ENCODE measurements at places on chromosomes 13 and 19.

DNA sequence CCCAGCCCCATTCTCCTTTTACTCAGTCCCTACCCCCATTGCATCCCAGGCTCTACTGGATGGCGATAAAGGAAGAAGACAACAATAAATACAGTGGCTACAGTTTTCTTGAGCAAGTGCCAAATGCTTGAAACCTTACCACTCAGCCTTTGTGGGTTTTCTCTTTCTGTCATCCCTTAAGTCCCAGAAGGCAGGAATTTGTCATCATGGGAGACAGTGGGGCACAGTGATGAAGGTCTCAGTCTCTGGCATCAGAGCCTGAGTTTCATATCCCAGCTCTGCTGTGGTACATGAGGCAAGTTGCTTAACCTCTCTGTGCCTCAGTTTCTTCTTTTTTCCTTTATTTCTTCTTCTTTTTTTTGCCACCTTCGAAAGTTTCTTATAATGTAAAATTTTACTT, 5.1 kb upstream of the COMP start:
- DNase-seq = no peak

- DNase-seq = no peak
These were observed 24.3 kb downstream of the ERCC5 start for GRCh38 chr13:102869948-102870676.

- no peak for DNase-seq
These were observed 5.9 kb downstream of the HCN2 start for GRCh38 chr19:595326-596262.

DNA sequence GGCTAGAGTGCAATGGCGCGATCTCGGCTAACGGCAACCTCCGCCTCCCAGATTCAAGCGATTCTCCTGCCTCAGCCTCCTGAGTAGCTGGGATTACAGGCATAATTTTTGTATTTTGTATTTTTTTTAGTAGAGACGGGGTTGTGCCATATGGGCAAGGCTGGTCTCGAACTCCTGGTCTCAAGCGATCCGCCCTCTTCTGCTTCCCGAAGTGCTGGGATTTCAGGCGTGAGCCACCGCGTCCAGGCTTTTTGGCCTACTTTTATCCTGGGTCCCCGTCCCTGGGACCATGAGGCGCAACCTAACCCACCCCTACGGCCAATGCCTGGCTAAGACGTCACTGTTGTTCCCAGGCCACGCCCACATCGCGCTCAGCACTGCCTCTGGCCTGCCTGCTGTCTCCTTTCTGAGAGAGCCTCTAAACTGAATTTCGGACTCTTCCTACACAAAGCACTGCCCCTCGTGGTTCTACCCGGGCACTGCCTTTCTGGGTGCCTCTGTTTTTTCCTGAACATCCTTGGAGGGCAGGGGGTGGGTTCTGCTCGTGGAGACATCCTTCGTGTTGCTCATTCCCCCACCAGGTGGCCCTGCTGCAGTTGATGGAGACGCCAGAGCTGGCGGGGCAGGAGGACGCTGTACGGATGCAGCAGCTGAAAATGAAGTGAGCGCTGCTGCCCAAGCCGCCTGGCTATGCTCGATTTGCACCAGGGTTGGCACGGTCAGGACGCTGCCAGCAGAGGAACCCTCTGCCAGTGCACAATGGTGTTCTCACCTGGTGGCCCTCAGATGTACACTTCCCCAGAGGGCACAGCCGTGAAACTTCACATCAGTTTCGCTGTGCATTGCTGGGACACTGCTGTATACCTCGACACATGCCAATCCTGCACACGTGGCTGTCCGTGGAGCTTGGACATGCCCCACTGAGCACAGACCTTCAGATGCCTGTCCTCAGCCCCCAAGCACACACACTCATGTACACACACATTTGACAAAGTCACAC, 2.0 kb downstream of the REX1BD start:
- DNase-seq = peak; percentile 35

GRCh38 chr19:30255791-30256495, 116.2 kb upstream of the ZNF536 start:
- no peak for DNase-seq

DNA sequence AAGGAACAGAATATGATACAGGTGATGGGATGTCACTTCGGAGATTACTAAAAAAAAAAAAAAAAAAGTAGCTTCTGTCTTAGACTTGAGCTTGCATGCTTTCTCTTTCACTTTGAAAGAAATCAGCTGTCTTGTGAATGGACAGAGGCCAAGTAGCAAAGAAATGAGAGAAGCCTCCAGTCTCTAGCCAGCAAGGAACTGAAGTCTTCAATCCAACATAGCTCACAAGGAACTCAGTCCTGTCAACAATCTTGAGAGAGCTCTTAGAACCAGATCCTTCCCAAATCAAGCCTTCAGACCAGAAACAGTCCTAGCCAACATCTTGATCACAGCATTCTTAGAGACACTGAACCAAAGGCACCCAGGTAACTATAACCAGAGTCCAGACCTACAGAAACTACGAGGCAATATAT, 7.7 kb downstream of the N4BP2L2 start:
- no peak for DNase-seq

- DNase-seq = no peak
These were observed 442.4 kb upstream of the SGCG start for GRCh38 chr13:22738357-22738756.

GRCh38 chr19:2043251-2043641, 7.8 kb downstream of the MKNK2 start:
- DNase-seq = no peak

- no peak for DNase-seq
These were observed 198.3 kb downstream of the KCNRG start for GRCh38 chr13:50213526-50213925.

GRCh38 chr19:48946463-48947257, 8.0 kb upstream of the BAX start:
- DNase-seq = no peak

GRCh38 chr19:52115526-52116053, 20.0 kb upstream of the ZNF841 start:
- no peak for DNase-seq

DNA sequence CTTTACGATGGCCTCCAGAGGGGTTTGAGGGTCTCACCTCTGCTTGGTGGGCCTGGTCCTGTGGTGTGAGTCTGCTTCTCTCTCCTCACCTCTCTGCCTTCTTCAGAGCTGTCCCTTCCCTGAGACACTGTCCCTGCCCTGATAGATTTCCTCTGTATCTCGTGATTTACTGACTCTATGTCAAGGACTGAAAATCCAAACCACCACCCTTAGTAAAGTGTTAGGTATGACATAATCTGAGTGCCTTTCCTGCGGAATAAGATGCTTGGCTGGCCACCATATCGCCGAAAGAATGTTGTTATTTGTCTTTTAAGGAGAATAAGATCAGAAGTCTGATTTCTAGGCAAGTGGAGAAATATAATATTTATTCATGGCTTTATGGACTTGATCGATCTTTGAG, 7.2 kb downstream of the SLC25A15 start:
- DNase-seq = no peak

- DNase-seq = no peak
These were observed 5.7 kb upstream of the FBXO27 start for GRCh38 chr19:39038098-39038497.

GRCh38 chr19:19113040-19113626, 25.1 kb downstream of the TMEM161A start:
- no peak for DNase-seq

- no peak for DNase-seq
These were observed 17.3 kb downstream of the C13orf46 start for GRCh38 chr13:113956571-113956970.

- DNase-seq = no peak
These were observed 2859.0 kb upstream of the PCDH20 start for GRCh38 chr13:64274481-64275217.

DNA sequence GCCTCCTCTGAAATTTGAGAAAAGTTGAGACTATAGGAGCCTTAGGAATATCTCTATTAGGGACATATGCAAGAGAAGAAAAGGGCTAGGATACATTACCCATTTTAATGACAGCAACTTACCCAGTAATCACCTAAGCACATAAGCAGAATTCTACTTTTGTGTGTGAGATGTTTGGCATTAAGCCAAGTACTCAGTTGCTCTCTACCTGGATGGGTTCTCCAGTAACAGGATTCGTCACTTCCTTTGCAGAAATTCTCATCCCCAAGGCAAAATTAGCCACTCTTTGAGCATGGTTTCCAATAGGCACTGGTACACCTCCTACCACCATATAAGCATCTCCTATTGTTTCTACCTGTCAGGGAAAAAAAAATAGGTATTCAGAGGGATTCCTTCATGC, 95.1 kb downstream of the C13orf42 start:
- no peak for DNase-seq

DNA sequence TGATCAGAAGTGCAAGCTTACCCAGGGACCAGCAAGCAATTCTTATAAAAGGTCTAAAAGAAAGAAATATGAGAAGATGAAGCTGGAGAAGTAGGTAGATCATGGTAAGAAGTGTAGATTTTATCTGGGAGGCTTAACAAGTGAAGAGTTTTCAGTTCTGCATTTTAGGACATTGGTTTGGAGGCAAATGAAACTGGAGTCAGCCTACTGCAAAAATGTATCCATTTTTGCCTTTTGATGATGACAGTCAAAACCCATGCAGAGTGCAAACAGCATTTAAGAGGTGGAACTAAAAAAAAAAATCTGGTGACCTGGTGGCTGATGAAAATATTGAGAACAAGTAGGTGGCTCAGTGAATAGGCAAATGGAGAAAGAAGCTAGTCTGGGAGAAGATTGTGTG, 216.9 kb downstream of the DNAJC15 start:
- DNase-seq = no peak

DNA sequence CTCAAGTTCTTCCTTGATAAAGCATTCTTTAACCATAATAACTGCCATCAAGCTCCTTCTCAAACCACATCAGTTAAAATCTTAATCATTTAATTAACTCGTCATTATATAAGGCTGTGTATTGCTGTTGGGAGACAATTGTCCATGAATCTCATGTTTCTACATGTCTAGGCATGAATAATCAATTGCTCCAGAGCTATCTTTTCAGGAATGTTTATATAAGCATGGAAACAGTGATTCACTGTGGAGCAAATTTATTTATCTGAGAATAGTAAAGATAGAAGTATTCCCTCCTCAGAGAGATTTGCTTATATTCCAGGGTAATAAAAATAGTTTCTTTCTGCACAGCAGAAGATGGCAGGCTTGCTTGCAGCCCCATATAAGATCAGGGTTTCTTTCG, 71.1 kb downstream of the CBY2 start:
- no peak for DNase-seq

DNA sequence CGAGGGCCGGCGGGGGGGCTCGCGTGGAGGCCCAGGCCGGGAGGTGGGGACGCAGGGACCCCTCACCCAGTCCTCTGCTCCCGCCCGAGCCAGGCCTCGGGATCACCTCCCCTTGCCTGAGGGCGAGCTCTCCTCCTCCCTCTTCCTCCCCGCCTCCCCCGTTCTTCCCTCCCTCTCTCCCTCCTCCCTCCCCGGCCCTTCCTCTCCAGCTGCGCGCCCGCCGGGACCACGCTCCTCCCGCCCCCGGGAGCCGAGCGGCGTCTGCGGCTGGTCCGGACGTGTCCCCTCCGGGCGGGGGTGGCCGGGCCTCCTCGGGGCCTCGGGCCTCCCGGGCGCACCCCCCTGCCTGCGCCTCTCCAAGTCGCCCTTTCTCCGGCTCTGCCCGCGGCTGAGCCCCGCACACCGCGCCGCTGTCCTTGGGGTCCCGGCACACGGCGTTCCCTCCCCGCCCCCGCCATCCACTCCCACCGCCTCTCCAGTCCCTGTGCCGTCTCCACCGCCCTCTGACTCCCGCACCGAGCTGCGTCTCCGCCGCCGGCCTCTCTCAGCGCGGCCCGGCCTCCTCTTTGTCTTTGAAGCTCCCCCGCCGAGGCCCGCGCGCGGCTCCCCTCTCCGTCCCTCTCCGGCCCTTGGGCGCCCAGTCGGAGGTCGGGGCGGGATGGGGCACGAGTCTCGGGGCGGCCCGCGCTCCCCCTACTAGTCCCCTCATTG, 5.7 kb downstream of the SOX1 start:
- no peak for DNase-seq

DNA sequence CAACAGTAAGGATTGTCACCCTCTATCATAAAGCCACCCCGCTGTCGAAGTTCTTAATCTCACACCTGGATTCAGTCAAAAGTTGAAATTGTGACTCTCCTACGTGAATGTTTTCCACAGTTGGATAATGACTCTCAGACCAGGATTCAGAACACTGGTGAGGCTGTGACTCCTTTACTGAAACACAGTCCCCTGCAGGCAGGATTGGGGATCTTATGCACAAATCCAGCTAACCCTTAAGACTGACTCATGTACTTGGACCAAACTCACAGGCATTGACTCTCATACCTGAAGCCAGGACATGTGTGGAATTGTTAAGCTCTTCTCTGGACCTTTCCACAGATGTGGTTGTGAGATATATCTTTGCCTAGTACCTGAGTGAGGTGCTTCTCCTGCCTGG, 46.8 kb downstream of the ZNF85 start:
- no peak for DNase-seq

- DNase-seq = no peak
These were observed 692.6 kb downstream of the PCDH17 start for GRCh38 chr13:58324161-58324560.

- no peak for DNase-seq
These were observed 91.2 kb downstream of the GGACT start for GRCh38 chr13:100497389-100497788.

DNA sequence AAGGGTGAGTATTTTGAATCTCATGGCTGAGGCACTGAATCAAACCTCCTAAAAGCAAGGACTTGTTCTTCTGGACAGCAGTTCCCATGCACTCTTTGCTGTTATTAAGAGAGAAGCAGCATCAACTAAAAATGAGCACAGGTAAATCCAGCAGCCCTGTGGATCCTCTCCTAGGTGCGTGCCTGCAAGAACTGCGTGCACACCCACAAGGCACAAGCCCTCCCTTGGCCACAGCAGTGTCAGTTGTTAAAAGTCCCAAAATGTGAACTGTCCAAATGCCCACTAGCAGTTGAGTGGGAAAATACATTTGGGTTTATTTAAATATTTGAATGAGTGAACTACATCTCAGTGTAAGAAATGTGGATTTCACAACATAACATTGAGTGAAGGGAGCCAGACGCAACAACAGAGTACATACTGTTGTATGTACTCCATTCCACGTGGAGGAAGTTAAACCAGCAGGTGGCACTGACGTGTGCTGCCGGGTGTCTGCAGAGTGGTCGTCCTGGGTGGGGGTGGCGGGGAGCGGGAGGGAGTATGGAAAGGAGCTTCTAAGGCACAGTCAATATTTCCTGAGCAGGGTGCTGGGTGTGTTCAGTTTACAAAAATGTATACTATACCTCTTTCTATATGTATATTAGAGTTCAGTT, 266.4 kb downstream of the NALCN start:
- no peak for DNase-seq

Measured in T-helper 1 cell (primary cell).